ENCODE measurements at places on chromosomes 3 and 15.

DNA sequence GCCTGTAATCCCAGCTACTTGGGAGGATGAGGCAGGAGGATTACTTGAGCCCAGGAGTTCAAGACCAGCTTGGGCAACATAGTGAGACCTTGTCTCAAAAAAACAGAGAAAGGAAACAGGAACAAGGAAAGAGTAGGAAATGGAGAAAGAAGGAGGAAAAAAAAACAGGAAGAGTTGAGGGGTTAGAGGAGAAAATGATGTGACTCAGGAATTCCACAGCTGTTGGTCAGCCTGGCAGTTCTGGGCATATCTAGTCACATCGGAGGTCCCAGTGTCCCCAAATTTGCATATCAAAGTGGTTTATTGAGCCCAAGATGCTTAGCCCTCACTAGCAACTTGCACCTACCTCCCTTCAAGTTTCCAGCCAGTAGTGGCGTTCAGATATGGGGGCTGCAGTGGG, 18.8 kb upstream of the JMJD7 start:
- DNase-seq: no peak

DNA sequence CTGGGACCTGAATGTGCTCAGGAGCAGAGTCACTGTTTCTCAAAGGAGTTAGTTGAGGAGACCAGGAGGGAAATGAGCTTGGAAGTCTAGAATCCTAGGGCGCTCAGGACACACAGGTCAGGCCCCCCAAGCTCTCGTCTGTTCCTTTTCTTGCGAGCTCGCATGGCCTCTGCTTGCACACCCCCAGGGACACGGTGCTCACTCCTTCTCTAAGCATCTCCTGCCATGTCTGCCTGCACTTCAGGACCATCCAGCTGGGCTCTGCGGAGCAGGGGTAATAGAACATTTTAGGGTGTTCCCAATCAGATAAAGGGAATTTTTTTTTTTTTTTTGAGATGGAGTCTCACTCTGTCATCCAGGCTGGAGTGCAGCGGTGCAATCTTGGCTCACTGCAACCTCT, 213.2 kb downstream of the XXYLT1 start:
- DNase-seq: no peak

DNA sequence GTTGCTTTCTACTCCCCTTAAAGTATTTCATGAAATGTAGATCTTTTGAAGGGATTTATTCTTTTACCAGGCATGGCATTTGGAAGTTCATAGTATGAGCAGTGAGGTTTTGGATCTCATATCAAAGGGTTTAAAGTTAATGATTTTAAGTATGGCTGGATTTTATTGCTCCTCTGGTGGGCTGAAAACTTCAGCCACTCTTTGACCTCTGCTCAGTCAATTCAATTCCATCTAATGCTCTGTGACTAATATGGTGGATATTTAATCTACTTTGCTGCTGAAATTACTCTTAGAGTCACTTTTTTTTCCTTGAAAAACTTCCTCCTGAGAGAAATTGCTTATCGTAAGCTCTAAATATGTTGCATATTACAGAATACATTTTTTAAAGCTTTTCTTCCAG, 218.6 kb downstream of the NR2F2 start:
- DNase-seq: no peak

GRCh38 chr15:76208786-76209424, 102.4 kb downstream of the ETFA start:
- DNase-seq: no peak

- no peak for DNase-seq
These were observed 137.0 kb downstream of the KLF13 start for GRCh38 chr15:31463521-31464102.

DNA sequence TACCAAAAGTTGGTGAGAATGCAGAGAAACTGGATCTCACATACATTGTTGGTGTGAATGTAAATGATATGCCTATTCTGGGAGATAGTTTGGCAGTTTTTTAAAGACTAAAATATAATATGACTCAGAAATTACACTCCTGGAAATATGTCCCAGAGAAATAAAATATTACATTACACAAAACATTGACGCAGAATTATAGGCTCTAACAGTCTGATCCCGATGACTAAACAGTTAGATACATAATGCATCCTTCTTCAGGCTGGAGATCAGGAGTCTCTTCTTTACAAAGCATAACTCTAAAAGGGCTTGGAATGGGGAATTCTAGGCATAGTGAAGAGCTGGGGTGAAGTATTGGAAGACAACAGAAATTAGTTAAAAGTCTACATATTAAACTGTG, 586.2 kb upstream of the NECTIN3 start:
- no peak for DNase-seq

DNA sequence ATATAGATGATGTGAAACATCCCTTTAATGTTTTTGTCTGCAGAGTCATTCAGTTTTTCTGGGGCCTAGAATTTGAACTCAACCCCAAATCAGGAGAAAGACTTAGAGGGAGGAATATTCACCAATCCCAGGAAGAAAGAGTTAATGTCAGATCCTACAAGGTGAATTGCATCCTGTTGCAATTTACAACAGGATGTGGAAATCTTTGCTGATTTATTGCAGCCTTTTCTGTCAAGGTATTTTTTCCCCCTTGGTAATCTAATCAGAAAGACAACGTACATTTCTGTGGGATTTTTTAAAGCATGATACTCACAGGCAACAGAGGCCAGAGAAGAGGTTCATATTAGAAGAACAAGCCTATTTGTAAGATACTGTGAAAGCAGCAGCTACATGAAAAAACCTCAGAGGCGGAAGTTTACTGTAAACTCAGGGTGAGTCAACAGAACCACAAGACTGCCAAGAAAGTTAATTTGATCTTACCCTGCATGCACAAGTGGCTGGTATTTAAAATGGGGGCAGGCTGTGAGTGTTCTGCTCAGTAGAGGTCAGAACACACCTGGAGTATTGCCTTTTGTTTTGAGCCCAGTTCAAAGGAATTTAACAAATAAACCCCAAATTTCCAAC, 531.9 kb downstream of the AGBL1 start:
- DNase-seq: no peak

DNA sequence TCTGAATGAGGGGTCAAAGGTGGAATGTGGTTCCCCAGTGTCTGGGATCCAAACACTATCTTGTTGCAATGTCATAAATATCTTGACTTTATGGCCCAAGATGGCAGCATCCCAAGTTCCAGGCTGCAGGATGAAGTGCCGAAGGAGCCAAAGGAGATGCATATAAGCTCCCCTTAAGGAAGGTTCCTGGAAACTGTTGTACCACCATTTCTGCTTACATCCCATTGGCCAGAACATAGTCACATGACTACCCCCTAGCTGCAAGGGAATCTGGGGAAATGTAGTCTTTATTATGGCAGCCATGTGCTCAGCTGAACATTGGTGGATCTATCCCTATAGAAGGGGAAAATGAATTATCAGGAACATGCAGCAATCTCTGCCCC, 54.3 kb downstream of the BDH1 start:
- DNase-seq: no peak

DNA sequence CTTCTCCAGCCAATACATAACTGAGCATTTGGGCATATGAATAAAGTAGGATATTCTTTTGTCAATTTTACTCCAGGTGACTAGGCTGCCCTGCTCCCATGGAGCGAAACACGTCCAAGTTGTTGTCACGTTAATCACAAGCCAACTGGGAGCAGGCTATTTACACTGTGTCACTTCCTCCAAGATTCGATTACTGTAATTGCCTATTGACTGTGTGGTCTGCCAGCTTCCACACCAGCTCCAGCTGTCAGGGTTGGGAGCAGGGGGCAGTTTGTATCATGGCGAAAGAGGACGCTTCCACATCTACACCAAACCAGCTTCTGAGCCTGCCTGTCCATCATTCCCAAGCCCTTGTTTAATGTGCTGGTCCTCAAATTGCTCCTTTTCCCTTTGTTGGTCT, 89.2 kb upstream of the RORA start:
- DNase-seq: no peak

DNA sequence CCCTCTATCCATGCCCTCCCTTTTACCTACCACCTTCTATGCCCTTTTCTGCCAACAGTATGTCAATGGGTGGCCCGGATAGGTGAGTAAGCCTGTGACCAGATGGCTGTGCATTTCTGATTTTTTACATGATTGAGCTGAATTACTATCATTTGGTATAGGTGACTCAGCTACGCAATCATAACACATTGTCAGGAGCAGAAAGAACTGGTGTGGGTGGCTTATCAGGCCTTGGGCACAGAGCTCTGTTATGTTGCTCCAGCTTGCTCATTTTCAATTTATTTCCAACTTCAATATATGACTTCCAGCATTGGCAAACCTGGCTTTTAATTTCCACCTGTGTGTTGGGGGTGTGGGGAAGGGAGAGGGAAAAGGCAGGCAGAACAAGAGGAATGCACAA, 86.6 kb upstream of the AGBL1 start:
- no peak for DNase-seq

DNA sequence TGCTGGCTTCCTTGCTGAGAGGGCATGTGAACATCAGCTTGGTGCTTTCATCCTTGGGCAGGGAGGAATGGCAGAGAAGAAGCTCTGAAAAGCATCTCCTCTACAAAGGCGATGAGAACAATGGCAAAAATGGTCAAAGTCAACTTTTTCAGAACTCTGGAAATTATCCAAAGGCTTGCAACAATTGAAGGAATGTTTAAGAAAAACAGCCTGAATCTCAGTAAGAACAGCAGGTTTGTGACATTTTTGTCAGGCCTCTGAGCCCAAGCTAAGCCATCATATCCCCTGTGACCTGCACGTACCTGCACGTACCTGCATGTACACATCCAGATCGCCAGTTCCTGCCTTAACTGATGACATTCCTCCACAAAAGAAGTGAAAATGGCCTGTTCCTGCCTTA, 51.8 kb downstream of the ONECUT1 start:
- DNase-seq: no peak

DNA sequence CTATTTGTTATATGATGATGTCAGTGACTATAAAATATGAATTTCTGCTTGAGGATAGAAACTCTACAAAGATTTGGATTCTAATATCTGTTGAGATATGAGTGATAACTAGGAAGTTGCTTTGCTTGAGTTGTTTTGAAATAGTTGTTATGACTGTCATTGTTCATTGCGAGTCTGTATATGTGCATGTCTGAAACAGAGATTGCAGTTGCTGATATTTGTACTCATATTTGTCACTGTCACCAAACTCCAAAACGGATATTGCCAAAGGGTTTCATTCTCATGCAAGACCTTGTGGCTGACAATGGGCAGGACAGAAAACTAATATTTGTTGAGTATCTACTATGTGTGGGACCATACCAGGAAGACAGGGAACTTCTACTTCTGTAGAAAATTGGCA, 240.2 kb downstream of the CD47 start:
- peak; percentile 88 for DNase-seq

DNA sequence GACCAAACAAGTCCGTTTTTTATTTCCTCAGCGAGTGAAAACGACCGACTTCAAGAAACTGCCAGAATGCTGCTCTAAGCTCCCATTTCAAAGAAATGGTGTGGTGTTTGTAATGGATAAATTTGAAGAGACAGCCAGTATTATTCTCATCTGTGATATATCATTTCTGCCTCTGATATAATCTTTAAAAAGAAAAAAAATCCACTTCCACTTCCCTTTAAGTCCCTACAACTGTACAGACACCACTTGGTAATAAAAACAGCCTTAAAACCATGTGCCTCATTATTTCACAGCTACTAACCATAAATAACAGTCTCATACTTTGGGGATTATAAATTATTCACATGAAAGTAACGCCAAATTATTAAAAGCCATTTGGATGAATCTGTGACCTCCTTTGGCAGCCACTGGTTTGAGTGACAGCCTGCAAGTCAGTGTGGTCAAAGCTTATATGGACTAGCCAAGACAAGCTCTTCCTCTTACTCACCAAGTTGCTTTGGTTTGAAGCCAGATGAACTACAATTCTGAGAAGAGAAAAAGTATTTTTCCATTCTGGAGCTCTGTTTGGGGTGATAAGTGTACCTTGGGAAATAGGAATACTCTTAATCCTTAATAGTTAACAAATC, 168.0 kb downstream of the SHOX2 start:
- no peak for DNase-seq

GRCh38 chr3:121836064-121836463, 1.1 kb downstream of the EAF2 start:
- DNase-seq: no peak

DNA sequence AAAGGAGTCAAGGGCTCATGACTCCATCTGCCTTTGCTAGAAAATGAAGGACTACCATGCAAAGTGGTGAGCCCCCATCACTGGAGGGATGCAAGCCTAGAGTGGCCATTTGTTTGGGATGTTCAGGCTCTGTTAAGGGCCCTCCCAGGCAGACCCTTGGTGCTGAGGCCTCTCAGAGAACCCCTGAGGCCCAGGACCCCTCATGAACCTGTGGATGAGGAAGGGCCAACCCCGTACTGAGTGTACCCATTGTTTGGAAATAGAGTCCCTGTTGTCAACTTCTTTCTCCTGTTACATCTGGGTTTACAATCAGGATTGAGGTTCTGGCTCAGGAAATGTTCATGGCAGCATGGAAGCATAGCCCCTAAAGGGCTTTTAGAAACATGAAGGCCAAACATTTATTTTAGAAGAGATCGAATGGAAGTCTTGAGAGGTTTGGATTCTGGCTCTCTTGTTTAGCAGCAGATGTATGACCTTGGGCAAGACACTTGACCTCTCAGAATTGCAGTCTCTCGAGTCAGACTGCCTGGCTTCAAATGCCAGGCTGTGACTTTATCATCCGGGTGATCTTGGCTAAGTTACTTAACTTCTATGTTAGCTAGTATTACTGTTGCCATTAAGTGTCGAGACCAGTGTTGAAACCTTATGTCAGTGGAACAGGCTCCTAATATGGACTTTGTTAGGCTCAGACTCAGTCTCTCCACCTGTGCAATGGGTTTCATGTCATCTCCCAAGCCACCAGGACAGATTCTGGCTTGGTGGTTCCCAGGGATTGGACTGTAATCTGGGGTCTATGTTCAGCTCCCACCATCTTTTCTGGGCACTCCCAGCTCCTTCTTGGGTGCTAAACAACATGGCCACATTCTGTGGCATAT, 12.4 kb downstream of the ITGA11 start:
- DNase-seq: no peak

DNA sequence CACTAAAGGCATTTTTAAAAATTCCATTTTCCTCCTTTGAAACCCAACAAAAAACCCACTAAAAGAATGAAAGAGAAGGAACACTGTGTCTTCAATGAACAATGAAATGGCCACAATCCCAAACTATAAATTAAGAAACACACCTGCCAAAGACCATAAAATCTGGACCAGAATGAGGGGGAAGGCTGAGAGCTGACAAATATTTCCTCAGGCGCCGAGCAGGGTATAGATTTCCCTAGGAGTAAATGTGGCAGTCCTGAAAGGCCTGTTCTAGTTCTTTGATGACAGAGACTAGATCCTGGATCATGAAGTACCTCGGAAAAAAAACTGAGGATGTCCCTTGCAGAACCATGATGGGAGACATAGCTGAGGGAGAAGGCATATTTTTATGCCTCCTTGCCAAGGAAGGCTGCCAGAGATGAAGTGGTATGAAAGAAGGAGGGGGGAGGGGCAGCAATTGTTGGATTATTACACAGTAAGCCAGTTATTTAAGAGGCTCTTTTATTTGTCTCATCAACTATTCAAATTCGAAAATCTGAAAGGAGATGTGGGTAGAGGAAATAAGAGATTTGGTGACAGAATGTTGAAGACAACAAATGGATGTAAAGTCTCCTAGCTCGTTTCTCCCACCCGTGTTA, 275.3 kb upstream of the GOLGA6L4 start:
- DNase-seq: no peak

GRCh38 chr3:127691489-127691888, 18.7 kb downstream of the ABTB1 start:
- DNase-seq: no peak

Measured in PC-9 (cell line).